ENCODE measurements at places on chromosomes 2 and 18.

DNA sequence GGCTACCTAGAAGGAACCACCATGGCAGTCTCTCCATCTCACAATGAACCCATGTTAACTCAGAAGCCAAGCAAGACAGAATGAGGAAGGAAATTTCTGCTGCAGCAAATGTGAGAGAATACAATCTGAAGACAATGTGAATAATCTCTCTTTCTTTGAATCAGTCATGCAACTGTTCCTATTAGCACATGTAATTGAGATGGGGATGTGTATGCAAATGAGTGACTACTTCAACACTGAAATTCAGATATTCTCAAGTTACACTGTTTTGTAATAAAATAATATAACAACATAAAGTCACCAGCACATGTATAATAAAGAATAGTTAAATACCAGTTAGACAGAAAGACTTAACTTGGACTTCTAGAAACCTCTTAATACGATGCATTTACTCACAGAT, 1200.6 kb upstream of the PIK3C3 start:
- no peak for DNase-seq

- DNase-seq = no peak
Observed at GRCh38 chr18:59871711-59872362, 28.0 kb upstream of the PMAIP1 start.

GRCh38 chr18:77069482-77069881, 63.1 kb downstream of the MBP start:
- DNase-seq = no peak

GRCh38 chr2:45855374-45855773, 203.9 kb downstream of the PRKCE start:
- no peak for DNase-seq

DNA sequence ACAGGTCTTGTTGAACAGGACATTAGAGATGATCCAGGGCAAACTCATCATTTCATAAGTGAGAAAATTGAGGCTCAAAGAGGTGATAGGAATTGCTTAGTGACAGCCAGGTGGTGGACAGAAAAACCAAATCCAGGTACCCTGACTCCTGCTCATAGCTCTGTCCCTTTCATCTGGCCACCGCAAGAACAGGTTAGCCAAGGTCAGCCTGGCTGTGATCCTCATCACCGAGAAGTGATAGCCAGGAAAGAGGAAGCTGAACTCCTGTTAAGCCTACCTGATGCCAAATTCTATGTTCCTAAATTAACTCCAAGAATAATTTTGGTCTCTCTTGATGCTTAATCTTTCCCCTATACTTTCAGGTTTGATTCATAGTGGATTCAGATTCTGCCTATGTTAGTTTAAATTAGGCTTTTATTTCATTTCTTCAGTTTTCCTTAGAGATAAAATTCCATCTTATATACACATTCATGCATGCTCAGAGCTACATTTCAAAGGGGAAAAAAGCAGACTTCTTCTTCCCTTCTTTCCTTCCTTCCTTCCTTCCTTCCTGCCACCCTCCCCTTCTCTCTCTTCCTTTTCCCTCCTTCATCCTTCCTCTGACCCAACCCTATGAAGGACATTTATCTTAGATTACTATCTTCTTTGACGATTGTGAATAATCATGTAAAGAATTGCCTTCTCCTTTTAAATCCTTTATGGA, 17.3 kb upstream of the CRIM1 start:
- DNase-seq = no peak

GRCh38 chr2:25043241-25043867, 1.5 kb downstream of the EFR3B start:
- peak; percentile 67 for DNase-seq

DNA sequence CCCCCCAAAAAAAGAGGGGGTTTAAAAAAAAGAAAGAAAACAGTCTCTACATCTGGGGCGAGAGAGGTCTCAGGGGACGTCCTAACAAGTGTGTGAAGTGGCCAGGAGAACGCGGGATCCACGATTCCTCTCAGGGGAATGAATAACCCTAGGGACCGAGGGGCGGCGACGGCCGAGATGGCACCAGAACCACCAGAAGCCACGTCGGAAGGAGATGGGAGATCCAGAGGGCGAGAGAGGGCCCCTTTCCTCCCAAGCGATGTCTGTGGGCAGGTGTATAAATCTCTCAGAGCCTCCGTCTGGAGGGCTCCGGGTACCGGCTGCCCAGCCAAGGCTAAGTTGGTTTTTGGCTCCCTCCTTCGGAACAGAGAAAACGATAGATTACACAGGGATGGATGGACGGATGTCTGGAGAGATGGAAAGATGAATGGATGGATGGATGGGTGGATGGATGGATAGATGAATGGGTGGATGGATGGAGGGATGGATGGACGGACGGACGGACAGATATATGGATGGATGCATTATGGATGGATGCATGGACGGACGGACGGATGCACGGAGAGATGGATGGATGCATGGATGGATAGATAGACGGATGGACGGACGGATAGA, 1.7 kb downstream of the EPHA4 start:
- no peak for DNase-seq

DNA sequence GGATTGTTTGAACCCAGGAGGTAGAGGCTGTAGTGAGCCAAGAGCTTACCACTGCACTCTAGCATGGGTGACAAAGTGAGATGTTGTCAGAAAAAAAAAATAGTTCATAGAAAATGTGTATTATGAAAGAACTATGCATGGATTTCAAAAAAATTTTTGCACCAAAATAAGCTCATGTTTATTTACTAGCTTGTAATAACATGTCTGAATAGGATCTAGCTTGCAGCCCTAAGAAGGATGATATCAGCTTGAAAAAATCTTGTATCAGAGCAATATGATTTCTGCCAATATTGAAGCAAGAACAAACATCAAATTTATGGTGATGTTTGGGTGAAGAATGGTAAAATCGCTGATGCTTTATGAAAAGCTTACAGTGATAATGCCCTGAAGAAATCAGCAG, 97.0 kb upstream of the RFX8 start:
- no peak for DNase-seq

- no peak for DNase-seq
Observed at GRCh38 chr2:109172556-109173105, 43.6 kb downstream of the SH3RF3 start.

- DNase-seq = no peak
Observed at GRCh38 chr2:233365861-233366520, 11.7 kb downstream of the DGKD start.

DNA sequence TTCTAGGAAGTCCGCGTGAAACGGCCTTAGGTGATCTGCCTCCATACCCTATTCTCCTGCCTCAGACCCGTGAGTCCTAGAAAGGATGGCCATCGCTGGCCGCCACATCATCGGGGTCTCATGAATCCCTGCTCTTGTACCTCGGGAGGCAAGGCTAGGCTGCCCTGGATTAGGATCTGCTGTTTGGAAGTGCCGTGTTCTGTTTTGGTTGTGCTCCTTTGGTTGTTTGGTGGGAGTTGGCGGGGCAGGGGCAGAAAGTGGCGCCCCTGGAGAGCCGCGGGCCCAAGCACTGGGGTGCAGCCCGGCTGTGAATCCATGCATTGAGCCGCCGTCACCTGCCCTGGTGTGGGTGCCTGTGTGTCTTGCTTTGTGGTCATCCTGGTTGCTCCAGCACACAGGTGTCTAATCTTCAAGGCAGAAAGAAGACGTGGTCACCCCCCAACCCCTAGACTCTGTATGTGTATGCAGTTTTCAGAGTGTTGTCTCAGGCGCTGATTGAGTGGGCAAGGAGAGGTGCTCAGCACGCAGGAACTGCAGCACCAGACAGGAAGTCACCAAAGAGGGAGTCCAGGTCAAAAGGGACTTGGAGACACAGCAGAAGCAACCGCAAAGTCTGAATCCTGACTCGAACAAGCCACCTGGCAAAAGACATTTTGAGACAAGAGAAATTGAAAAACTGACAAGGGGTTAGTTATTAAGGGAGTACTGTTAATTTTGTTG, 80.0 kb upstream of the LDLRAD4 start:
- DNase-seq = no peak

DNA sequence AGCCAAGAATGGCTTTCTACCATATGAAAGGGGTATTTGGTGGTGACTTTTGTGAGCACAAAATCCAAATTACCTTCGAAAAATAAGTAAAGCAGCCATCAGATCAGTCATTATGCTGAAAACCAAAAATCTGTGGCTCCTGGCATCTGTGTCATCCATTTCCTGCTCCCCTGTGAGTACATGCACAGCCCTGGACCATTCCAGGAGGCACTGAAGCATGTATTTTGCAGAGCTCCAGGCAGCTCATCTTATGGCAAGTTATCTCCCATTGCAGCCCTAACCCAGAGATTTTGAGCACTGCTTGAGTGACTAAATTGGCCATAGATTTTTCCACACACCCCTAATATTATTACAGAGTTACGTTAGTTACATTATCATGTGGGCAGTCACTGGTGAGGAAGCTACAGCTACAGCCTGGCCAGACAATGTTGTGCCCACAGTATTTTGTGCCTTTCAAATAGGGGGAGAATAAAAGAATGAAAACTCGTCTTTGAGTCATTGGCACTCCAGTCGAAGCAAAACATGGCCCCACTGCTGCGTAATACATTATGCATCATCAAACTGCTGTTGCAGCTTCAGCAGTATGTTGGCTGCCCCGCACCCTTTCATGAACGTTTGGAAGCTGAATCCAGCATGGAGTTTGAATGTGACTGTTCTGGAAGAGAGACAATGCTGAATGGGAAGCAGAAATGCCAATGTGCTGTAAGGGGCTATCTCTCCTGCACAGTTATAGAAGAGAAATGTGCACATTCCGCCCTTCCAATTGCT, 702.2 kb downstream of the RNF144A start:
- no peak for DNase-seq

GRCh38 chr18:62919109-62919838, 203.9 kb downstream of the PHLPP1 start:
- DNase-seq = no peak

DNA sequence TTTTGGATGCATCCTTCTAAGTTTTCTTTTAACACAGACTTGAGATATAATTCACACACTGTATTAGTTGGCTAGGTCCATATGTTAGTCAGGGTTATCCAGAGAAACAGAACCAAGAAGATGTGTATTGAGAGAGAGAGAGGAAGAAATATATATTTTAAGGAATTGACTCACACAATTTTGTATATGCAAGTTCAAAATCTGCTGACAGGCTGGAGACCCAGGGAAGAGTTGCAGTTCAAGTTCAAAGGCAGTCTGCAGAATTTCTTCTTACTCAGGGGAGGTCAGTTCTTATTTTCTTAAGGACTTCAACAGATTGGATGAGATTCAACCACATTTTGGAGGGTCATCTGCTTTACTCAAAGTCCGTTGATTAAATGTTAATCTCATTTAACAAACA, 23.0 kb upstream of the MRO start:
- DNase-seq = no peak

DNA sequence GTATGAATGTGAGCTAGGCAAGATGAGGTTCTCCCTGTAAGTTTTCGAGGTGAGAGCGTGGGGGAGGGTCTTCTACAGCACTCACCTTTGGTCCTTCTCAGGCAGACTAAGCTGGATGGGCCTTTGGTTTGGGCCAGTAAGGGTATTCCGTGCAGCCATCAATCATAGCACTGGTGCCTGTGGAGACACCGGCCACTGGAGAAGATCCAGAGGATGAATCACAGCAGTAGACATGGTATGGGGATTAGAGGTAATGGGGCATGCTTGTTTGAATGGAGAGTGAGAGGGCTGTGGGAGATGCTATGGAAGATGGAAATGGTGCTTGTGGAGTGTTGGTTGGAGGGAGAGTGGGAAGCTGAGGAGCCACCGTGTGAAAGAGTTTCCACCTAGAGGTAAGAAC, 16.1 kb downstream of the MAPRE3 start:
- DNase-seq = no peak

DNA sequence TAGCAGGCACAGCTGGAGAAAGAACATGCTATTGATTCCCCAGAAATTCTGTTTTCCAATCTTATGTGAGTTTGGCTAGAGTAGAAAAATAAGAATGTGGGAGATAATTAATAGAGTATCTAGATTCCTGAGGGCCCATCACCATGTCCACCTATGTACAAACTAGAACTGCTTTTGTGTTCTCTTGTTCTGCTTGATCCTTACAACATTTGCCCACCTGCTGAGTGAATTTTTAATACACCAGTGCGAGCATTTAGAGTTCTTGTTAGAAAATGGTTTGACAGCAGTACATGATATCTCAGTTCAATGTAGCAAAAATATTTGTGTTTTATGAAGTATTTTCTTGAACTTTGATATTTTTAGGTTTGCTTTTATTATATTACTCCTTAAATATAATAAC, 52.3 kb upstream of the SPAG16 start:
- no peak for DNase-seq

DNA sequence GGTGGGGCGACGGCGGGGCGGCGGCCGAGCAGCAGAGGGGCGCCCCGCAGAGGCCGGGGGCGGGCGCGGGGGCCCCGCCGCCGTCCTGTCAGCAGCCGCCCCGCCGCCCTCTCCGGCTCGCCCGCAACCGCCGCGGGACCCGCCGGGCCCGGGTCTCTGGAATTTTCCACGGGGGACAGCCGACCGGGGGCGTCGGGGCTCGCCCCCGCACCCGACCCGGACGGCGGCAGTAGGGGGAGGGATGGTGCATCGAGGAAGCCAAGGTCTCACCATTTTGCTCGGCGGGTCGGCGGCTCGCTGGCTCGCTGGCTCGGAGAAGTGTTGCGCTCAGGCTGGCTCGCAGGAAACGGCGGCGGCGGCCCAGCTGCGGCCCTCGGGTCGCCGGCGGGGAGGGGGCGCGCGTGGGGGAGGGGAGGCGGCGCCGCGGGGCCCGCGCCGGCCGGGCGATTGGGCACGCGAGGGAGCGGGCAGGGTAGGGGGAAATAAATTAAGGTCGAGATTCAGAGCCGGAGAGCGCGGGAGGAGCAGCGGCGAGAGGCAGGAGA, 405 bp downstream of the PPP3R1 start:
- DNase-seq = peak; percentile 74

DNA sequence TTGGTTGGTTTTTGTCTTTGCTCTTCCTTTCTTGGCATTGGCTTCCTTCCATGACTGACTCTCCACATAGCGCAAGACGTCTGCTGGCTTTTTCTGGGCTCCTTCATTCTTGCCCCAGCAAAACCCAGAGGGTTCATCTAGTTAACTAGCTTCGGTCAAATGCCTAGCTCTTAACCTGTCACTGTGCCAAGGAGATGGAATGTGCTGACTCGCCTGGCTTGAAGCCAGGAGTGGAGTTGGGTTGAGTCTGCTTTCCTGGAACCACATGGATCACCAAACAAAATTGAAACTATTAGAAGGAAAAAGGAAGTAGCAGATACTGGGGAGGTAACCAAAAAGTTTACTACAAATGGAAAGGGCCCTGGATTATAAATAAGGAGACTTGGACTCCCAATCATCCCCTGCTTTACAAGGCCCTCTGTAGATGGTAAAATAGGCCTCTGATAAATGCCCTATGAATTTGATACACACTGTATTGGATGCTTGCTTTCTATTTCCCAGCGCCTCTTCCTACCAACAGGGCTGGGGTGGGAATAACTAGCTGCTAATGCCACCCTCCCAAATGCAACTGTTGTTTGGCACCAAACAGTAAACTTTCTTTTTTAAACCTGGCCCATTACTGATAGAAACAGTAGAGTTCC, 11.3 kb downstream of the MALT1 start:
- no peak for DNase-seq

- no peak for DNase-seq
Observed at GRCh38 chr2:150542172-150542571, 54.7 kb upstream of the RND3 start.

- DNase-seq = no peak
Observed at GRCh38 chr18:55149994-55150393, 190.7 kb upstream of the CCDC68 start.

GRCh38 chr2:23465936-23466335, 81.0 kb downstream of the KLHL29 start:
- no peak for DNase-seq

Data from stimulated activated naive CD8-positive, alpha-beta T cell treated with anti-CD3 and anti-CD28 coated beads, Interleukin-15, amount 100 ng/mL, for 72 hours (primary cell).